Brain pericyte (primary cell): ENCODE measurements at places on chromosomes 5 and 9.

- no peak for DNase-seq
Observed at GRCh38 chr5:178192244-178192643, 5.1 kb upstream of the GMCL2 start.

- DNase-seq, result no peak
Observed at GRCh38 chr9:75893106-75893505, 2.6 kb downstream of the PCSK5 start.

- no peak for DNase-seq
Observed at GRCh38 chr5:72216756-72217155, 103.3 kb downstream of the MRPS27 start.

DNA sequence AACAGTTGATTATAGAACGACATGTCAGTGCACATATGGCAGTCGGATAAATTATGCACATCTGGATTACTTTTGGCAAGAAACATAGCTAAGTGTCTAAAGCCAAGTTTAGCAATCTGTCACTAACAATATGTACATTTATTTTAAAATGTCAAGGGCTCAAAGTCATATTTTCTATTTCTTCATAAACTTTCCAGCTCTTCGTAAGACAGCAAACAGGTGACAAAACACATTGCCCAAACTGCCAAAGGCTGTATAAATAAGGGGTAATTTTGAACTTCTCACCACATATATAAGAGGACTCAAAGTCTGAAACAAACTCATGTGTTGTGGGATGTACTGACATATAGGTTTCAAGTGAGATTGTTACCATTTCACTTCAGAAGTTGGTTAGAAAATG, 237.2 kb downstream of the ARL15 start:
- no peak for DNase-seq

DNA sequence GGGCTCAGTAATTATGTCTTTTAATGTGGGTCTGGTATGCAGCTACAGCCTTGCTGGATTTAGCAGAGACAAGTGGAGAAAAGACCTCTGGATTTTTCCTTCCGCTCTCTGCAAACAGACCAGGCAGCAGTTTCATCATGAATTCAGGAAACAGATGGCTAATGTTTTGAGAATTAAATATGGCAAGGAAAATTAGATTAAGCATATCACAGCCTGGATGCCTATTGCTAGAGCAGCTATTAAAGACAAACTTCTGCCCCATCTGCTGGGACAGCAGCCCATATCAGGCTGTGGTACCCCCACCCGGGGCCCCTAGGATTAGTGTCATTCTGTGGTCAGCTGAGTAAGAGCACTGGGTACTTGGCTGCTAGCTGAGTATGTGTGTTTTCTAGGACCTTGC, 6.2 kb downstream of the SKP2 start:
- no peak for DNase-seq

GRCh38 chr5:133728475-133728874, 116.1 kb upstream of the FSTL4 start:
- DNase-seq, result no peak

DNA sequence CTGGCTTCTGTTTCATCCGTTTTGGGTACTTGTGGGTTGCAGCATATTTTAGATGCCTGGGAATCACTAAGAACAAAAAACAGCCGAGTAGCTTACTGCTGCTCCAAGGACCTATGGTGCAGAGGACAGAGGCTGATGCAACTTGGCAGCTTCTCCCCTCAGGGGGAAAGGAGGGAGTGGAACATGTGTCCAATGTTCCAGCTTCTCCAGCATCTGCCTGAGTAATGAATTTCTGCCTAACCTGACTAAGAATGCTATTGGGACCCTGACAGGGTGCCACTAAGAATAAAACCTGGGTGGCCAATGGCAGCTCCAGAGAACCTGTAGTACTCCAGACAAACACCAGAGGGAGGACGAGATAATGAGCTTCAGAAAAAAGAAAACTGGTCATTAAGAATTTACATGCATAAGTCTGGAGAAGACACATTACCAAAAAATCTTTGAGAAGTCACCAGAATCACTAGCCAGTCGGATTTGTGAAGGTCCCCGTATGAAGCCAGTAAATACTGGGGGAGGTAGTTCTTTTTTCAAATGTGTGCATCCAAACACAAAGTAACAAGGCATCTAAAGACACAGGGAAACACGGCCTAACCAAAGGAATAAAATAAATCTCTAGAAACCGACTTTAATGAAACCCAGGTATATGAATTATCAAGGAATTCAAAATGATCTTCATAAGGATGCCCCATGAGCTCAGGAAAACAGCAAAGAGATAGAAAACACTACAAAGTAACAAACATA, 293.5 kb downstream of the HINT1 start:
- DNase-seq, result no peak

GRCh38 chr5:53063176-53063575, 46.4 kb downstream of the MOCS2 start:
- DNase-seq, result no peak

DNA sequence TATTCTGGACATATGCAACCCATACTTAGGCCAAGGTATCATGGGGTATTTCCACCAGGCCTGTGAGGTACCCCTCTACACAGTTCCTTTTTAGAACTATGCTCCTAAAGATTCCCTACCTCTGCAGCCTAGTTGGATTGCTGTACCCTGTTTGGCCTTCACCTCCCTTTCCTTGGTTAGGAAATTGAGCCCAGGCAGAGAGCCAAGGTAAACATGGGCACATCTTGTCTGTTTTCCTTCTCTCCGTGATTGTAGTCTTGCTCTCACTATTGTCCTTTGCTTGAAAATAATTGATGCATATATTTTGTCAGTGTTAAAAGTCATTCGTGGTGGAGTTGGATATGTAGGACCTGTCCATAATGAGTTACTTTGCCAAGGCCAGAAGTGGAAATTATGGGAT, 26.7 kb downstream of the BDP1 start:
- DNase-seq, result peak; percentile 47

GRCh38 chr5:1181451-1182359, 19.7 kb upstream of the SLC6A19 start:
- no peak for DNase-seq

DNA sequence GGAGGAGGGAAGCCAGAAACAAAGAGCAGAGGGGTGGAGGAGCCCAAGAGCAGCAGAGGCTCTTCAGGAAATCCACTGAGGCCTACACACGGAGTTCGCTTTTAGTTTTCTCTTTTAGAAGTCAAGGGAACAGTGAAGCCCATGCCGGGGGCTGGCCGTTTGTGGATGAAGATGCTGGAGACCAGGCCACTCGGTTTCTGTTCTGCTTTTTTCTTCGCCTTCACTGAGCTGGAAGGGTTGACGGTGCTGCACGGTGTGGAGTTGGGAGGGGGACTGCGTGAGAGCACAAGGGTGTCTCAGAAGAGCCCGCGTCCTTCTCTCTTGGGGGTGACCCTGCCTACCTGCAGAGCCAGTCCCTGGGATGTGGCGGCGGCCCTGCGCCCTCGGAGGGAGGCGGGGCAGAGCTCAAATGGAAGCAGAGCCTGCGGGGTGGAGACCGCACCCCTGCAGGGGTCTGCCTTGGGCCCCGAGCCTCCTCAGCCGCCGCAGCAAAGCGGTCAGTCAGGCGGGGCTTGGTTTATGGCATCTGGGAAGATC, 68.5 kb upstream of the CACNA1B start:
- DNase-seq, result no peak

DNA sequence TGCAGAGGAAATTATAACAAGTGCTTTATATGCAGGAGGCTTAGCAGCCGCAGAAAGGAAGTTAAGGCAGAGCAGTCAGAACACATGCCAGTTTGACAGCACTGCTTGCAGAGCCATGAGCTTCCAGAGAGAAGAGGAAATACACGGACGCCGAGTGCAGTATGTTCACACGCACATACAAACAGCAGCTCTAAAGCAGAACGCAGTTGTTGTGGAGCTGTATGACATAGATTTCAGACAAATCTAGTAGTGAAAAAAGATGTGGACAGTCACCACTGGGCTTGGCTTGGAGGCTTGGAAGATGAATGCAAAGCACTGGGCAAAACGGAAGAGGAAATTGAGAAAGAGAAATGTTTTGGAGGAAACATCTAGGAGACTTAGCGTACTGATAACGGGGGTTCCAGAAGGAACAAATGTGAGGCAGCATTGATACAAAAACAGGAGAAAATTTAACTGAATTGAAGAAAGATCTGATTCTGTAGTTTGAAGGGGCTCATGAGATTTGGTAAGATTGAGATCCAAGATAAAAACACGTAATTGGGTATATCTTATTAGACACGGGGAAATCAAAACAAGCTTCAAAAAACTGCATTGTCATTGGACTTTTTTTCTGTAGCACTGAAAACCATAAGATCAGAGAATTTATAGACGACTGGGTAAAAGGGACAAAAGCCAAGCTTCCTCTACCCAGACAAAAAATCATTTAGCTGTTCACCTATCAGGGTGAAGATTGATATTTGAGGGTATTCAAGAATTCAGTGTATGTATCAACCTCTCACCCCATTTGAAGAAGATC, 19.6 kb upstream of the ROPN1L start:
- no peak for DNase-seq

GRCh38 chr9:8570776-8571175, 771.2 kb upstream of the DMAC1 start:
- no peak for DNase-seq

- peak; percentile 33 for DNase-seq
Observed at GRCh38 chr5:10695055-10695649, 65.9 kb downstream of the DAP start.

DNA sequence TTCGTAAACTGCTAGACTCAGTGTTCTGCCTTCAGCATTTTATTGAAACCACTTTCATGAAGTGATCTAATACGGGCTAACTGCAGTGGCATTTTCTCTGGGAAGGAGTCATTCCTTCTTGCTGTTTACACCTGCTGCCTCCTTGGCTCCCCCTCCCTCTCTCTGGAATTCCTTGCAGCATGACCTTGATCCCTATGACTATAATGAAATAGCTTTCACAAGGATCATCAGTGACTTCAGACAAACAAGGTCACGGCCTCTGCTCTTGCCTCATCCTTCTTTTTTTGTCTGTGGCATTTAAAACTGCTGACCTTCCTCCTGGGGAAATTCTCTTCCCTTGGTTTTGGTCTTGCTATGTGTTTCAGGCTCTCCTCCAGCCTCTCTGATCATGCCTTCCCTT, 90.2 kb downstream of the ZNF462 start:
- DNase-seq, result no peak

DNA sequence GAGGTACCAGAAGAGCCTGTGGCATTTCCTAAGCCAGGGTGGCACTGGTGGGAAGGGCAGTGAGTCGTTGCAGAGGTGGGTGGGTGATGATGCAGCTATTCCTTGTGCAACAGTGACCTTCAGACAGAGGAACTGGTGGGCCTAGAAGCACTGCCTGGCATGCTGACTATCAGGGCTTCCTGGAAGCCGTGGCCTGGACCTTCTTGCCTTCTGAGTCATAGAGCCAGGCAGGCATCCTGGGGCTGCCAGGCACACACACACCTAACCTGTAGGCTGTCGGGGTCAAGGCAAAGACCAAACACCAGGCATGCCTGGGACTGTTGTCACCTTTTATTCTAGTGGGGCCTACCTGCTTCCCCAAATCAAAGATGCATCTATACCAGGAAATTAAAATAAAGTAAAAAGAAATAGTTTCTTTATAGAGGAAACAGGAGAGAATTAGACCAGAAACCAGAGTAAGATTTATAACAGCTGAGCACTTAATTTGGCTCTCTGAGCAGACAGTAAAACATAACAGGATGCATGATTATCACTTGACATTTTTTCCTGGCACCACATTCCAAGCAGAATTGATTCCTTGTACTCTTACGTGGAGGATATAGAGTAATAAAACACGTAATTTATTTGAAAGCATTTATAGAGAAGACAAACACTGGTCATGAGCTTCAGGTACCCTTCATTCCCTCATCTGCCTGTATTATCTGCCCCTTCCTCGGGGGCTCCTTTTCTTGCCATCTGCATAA, 25.1 kb downstream of the NANS start:
- no peak for DNase-seq

- DNase-seq, result no peak
Observed at GRCh38 chr5:969408-969839, 39.2 kb upstream of the NKD2 start.

- no peak for DNase-seq
Observed at GRCh38 chr9:93303806-93304573, 120.1 kb downstream of the WNK2 start.

- DNase-seq, result no peak
Observed at GRCh38 chr5:69079556-69079955, 14.3 kb upstream of the SLC30A5 start.

GRCh38 chr5:86038566-86038965, 579.2 kb upstream of the COX7C start:
- DNase-seq, result no peak

- peak; percentile 5 for DNase-seq
Observed at GRCh38 chr5:119655061-119655460, 25.7 kb downstream of the FAM170A start.

DNA sequence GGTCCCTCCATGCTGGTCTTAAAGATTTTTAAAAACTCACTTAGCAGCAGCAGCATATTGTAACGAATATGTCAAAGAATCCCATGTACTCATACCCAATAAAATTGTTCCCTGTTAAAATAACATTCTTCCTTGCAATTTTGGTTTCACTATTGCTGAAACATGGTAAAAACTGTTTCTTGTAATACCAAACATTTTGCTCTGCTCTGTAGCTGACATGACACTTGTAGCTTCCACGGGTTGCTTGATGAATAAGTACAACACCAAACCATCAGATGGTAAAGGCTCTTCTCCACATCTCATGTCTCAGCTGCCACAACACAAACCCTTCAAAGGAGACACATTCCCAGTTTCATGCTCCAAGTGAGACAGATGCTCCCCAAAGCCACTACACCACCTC, 180.7 kb upstream of the PTGER4 start:
- DNase-seq, result no peak

- DNase-seq, result no peak
Observed at GRCh38 chr9:16959391-16959790, 88.9 kb upstream of the BNC2 start.

- no peak for DNase-seq
Observed at GRCh38 chr5:160082614-160083500, 36.4 kb downstream of the PWWP2A start.

- no peak for DNase-seq
Observed at GRCh38 chr9:109113892-109114609, 5.7 kb downstream of the TMEM245 start.

- DNase-seq, result no peak
Observed at GRCh38 chr9:70195456-70195855, 63.3 kb upstream of the SMC5 start.

GRCh38 chr9:92610470-92611420, 59.2 kb downstream of the IPPK start:
- no peak for DNase-seq

DNA sequence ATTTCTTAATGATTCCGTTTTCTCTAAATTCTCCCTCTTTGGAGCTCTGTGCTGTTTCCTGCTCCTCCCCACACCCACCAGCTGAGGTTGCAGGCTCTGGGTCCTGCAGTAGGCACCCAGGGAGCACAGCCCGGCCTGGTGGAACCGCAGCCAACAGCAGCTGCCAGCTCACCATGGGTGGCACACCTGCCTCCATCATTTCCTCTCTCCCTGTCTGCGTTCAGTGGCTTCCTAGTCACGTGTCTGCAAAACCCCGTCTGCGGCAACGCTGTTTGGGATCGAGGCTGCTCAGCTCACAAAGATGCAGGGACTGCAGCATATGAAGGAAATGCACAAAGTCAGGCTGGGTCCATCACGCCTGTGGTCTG, 367.8 kb downstream of the IRX2 start:
- no peak for DNase-seq

GRCh38 chr5:123937230-123937629, 425.3 kb downstream of the CSNK1G3 start:
- DNase-seq, result no peak
